ENCODE measurements at places on chromosomes 5 and 9.
A peak's percentile ranks its signal among the peaks of the same experiment; 100 is the strongest.

DNA sequence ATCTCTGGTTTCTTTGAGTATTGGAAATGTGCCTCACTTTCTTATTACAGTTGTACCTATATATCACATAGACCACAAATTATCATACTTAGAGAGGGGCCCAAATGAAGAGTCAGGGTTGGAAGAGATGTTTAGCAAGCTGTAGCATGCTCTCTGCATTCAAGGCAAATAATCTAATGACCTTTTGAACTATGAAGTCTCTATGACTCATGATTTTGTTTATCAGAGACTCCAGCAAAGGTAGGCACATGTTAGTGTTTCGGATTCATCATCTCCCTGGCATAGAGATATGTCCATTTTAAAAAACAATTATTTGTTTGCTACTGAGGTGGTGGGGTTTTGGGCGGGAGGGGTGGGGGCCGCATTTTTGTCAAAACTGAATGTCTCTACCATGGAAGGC lies 2000.1 kb downstream of the EFNA5 start:
- no peak for DNase-seq

GRCh38 chr5:132459031-132459982 lies 31.3 kb downstream of the IRF1 start:
- no peak for DNase-seq

DNA sequence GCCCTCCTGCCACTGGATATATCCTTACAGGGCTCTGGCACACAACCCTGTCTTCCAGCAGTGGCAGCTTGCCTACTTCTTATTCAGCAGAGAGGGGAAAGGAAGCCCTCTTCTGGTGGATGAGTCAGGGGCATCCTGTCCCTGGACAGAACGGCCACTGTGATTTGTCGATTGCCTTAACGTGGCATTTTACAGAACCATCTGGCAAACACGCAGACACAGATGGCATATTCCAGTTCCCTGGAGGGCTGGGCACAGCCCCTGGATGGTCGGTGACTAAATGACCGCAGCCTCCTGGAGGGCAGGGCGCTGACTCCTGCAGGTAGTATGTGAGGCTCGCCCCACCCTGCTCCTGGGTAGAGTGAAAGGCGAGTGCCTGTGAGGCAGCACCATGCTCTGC lies 62.1 kb downstream of the DCP2 start:
- DNase-seq: peak; percentile 96

- no peak for DNase-seq
Measured at GRCh38 chr9:81847181-81847915, 80.9 kb upstream of the SPATA31D4 start.

GRCh38 chr5:148790545-148791333 lies 35.7 kb upstream of the ADRB2 start:
- peak; percentile 71 for DNase-seq

DNA sequence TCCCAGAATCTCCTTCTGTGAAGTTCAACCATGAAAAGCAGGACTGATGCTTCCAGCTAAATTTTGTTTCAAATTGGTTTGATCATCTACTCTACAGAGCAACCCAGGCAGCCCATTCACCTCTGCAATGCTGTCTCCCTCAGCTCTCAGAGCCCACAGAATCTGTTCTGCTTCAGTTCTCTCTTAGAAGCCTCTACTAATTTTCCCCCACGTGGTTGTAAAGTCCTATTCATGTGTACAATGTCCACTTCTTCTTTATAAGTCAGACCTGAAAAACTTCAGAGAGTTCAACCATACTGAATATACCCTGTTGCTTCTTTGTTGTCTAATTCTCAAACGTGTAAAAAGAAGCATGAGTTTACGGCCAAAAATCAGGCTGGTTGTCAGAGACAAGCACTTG lies 21.3 kb upstream of the FAM13B start:
- DNase-seq: no peak

GRCh38 chr5:132684922-132685720 lies 11.3 kb downstream of the IL4 start:
- DNase-seq: no peak

DNA sequence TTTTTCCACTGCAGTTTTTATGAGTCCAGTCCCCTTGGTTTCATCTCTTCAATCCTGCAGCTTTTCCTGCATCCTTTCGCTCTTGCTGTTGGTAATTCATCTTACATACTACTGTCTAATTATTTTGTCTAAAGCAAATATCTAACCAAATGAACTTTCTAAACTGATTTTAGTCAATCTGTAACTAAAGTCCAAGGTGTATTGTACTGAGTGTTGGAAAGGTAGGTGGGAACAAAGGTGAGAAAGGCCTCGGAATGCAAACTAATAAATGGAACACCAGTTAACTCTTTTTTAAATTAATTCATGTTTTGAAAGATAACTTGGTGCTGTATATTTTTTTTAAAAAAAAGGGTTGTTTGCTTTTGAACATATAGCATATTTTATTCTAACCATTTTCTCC lies 152.7 kb upstream of the CYLC2 start:
- DNase-seq: no peak

DNA sequence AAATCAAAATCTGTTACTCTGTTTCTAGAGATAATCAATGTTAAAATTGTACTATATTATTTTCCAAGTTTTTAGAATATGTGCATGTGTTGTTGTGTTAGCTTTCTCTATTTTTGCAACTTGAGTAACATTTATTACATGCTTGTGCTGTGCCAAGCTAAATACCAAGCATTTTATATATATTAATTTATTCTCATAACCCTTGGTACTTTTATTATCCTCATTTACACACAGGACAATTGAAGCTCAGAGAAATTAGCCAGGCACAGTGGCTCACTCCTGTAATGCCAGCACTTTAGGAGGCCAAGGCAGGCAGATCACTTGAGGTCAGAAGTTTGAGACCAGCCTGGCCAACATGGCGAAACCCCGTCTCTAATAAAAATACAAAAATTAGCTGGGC lies 254.0 kb upstream of the DMRT1 start:
- DNase-seq: no peak

DNA sequence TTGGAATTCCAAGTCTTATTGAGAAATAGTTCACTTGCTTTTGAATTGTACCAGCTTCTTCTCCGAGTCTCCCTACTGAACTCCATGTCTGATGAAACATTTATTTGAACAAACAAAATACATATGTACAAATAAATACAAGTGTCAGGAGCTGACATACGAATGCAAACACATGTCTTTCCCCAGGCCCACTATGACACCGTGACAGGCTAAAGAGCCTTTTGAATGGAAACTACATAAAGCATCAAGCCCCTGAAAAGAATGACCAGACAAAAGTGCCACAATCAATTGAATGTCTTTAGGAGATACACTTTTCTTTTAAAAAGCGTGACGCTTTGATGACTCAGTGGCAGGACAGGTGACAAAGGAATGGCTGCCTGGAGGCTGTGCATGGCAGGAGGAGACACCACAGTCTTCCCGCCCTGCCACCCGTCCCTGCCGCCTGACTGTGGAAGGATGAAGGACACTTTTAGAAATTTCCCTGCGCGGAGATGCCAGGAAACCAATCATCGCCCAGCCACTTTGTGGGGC lies 112.4 kb upstream of the BNC2 start:
- no peak for DNase-seq

- DNase-seq: no peak
Measured at GRCh38 chr5:113283558-113283957, 151.2 kb downstream of the TSSK1B start.

- no peak for DNase-seq
Measured at GRCh38 chr9:128633601-128634000, 23.0 kb downstream of the DYNC2I2 start.

- no peak for DNase-seq
Measured at GRCh38 chr9:109652971-109653370, 127.0 kb upstream of the PALM2AKAP2 start.

- no peak for DNase-seq
Measured at GRCh38 chr5:7250611-7251010, 145.3 kb upstream of the ADCY2 start.

DNA sequence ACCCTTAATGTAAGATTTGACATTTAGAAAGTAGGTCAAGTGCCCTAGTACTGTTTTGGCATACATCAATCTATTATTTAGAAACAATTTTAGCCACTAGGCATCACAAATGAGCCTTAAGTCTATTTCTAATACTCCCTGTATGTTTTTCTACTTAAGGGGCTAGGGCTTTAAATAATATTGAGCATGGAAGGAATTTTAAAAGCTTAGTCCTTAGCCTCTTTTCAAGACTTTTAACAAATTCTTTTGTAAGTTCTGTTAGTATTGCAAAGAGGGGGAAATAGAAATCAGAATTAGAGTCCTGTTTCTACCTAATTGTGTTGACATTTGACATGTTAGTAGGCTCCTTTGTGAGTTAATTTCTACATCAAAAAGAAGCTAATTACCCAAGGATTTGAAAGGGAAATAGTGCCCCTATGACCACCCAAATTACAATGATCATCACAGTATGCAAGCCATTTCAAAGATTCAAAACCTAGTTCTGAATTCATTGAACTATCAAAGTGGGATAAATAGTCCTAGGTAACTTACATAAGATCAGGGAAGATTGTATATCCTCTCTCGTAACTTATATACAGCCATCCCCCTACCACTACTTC lies 647.8 kb upstream of the ACO1 start:
- DNase-seq: no peak

GRCh38 chr9:14251154-14252071 lies 62.5 kb downstream of the NFIB start:
- no peak for DNase-seq

- DNase-seq: no peak
Measured at GRCh38 chr5:112604732-112605630, 132.7 kb upstream of the APC start.

DNA sequence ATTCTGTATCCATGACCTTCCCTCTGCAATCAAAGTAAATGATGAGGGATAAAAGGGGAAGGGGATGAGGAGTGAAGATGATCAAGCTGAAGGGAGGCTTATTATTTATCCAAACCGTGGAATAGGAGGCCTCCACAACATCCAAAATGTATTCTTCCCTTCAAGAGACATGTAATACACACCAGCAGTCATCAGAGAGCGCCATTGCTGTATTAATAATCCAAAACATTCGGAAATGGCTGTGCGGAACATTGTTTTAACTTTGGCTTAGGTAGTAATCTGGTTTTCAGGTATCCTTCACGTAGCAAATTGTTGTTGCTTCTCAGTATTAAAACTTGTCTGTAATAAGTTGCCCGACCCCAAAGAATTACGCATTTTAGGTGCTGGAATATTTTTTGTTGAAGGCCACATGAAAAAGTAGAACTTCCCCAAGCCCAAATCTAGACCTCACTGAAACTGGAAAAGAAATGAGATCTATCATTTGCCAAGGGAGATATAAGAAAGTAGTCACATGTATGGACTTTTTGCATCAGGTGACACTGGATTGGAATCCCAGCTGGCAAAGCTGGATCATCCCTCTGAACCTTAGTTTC lies 2.6 kb upstream of the BOD1 start:
- DNase-seq: no peak

DNA sequence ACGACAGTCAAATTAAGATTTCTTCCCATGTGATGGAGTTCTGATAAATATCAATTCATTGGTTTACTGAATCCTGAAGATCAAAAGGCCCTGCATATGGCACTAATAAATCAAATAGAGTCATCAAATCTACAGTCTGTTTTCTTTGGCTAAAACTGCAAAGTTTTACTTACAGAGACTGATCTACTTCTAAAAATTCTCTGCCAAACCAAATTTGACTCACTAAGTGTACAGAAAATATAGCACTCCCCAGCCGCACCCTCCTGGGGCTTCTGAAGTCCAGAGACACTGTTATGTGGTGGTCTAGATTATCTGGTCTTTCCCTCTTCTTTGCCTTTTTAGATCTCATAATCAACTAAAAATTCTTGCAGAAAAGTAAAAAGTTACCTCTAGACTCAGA lies 237.7 kb downstream of the MLLT3 start:
- no peak for DNase-seq

GRCh38 chr5:41120600-41120999 lies 49.5 kb upstream of the MROH2B start:
- DNase-seq: no peak

DNA sequence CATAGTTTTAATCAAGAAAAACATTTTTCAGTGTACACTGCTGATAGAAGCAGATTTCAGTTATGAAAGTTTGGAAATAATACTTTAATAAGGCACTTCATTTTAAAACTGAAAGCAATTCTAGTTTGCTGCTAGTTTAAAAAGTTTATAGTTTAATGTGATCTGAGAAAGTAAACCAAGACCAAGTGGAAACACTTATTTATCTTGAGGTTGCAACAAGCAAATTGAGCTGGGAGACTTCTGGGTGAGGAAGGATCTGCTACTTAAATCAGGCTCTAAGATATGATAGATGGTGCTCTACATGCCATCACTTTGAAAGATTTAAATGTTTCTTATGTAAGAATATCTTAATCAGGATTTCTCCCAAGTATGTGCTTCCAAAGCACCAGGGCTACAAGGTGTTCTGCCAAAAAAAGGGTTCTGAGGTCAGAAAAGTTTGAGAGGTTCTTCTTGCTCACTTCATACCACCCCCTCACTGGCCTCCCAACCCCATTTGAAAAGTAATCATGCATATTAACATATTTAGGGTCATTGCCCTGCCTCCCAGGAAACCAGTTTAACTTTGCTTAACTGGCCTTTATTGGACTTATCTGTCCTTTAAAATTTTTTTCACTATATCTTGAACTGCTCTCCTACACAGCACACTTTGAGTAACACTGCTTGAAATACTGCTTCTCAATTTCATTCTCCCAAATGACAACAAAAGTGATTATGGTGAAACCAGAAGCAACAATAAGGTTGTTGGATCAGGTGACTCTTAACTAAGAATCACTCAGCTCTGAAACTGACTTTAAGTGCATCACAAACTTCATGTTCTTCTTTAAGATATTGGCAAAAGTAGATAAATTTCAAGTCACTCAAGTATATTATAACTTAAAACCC lies 15.5 kb downstream of the SLC44A1 start:
- DNase-seq: no peak

GRCh38 chr9:35490155-35490909 lies 421 bp downstream of the RUSC2 start:
- DNase-seq: no peak

GRCh38 chr5:34552686-34553085 lies 103.4 kb upstream of the RAI14 start:
- no peak for DNase-seq

- no peak for DNase-seq
Measured at GRCh38 chr5:150061538-150061995, 24.8 kb downstream of the CSF1R start.

DNA sequence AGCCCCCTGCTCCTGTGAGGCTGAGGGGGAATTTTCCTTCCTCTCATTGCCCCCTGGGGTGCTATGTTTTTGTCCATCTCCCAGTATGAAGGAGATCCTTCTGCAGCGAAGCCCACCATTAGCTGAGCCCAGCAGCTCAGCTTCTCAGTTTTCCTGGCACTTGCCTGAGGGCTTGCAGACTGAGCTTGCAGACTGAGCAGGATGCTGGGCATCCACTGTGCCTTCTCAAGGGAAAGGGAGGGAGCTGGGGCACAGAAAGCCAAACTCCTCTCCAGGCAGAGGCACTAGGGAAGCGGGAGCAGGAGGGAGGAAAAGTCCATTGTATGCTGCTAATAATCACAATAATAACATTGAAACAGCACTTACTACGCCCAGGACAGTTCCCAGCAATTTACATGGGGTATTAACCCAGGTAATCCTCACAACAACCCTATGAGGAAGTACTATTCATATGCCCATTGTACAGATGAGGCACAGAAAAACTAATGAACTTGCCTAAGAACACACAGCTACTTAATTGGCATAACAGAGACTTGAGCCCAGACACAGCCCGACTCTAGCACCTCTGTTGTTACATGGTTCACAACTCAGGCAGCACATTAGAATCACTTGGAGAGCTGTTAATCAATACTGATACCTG lies 86.9 kb upstream of the SSBP2 start:
- DNase-seq: no peak

GRCh38 chr9:137550231-137550621 lies at the start of gene PNPLA7:
TSS of gene PNPLA7 (minus strand) at chr9:137550402. CDS start at chr9:137550197, 205 bp downstream.
- no peak for DNase-seq

- DNase-seq: no peak
Measured at GRCh38 chr5:16784088-16784487, 152.0 kb downstream of the MYO10 start.

GRCh38 chr9:130952065-130952762 lies 13.2 kb upstream of the FIBCD1 start:
- DNase-seq: no peak
